ENCODE measurements at places on chromosomes 13 and 19.

DNA sequence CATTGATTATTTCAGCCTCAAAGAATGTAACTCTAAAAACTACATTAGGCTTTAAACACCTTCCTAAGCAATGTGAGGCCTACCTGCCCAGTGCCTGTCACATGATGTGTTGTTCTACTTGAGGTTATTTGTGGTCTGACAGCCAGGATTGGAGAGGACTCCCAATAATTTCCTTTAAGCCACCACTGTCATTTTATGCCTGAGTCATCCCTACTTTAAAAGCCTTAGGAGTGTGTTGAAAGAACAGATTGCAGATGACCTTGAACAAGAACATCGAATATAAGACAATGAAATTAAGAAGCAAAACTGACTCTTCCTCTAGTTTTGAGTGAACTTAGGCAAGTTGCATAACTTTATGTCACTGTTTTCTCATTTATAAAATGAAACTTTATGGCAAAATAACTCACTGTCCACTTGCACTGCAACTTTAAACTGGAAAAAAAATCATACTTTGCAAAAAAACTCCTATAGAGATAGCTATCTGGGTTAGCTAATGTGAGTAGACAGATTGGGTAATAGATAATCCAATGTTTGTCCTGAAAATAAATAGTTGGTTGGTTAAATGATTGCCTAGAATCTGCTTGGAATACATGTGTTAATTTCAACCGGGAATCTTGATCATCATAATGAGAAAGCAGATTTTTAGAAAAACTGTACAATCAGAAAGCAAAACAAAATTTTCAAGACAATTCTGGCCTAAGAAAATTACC is 361.2 kb downstream of the SUCLA2 start:
- DNase-seq: peak; percentile 11

DNA sequence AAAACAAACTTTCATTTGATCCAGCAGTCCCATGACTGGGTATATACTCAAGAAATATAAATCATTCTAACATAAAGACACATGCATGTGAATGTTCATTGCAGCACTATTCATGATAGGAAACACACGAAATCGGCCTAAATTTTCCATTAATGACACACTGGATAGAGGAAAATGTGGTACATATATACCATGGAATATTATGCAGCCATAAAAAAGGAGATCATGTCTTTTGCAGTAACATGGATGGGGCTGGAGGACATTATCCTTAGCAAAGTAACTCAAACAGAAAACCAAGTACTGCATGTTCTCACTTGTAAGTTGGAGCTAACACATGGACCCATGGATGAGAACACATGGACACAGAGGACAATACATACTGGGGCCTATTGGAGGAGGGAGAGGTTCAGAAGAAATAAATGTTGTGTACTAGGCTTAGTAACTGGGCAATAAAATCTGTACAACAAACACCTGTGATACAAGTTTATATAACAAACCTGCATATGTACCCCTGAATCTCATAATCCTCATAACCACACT is 283.6 kb downstream of the LMO7 start:
- no peak for DNase-seq

- DNase-seq: no peak
Measured at GRCh38 chr13:101433895-101434294, 17.6 kb upstream of the NALCN start.

- DNase-seq: no peak
Measured at GRCh38 chr19:3451451-3451866, 28.9 kb downstream of the SMIM24 start.

GRCh38 chr13:82976499-82976898 is 905.8 kb downstream of the SLITRK1 start:
- DNase-seq: no peak

- peak; percentile 46 for DNase-seq
Measured at GRCh38 chr19:35545855-35546381, 492 bp downstream of the TMEM147 start.

DNA sequence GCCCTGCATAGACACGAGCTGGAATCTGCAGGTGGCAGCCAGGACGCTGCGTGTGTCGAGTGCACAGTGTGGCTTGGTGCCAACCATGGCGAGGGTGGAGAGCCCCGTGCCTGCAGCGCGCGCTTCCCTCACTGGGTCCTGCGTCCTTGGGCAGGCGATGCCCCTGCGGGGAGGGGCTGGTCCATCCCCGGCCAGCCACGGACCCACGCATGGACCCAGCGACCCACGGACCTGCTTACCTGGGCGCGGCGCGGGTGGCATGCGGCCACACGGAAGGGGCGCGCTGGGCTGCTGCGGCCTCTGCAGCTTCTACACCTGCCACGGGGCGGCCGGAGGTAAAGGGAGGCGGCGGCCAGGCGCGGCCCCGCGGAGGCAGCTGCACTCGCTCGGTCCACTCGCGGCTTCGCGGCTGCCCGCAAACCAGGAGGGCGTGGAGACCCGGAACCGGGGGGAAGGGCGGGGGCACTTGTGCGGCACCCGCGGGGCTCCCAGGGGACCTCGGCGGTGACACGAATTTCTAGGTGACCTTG is 569 bp upstream of the MCF2L start:
- no peak for DNase-seq

GRCh38 chr19:15911599-15912235 is 13.8 kb upstream of the CYP4F2 start:
- no peak for DNase-seq

DNA sequence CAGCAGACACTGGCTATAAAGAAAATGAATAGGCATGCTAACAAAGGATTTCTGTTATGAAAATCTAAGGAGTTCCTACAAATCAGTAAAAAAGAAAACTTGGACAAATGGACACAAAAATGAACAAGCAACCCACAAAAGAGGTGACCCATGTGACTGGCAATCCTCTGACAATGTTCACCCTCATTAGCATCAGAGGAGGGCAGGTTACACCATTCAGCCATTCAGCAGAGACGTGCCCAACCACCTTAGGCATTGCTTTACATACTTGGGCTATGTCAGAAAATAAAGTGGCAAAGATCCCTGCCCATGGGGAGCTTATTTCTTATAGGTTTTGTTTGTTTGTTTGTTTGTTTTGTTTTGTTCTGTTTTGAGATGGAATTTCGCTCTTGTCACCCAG is 46.0 kb downstream of the TNFRSF19 start:
- DNase-seq: no peak
